ENCODE measurements at places on chromosomes 2 and 18.
A peak's percentile ranks its signal among the peaks of the same experiment; 100 is the strongest.

GRCh38 chr2:211867845-211868451 lies 670.7 kb downstream of the ERBB4 start:
- DNase-seq, result no peak

DNA sequence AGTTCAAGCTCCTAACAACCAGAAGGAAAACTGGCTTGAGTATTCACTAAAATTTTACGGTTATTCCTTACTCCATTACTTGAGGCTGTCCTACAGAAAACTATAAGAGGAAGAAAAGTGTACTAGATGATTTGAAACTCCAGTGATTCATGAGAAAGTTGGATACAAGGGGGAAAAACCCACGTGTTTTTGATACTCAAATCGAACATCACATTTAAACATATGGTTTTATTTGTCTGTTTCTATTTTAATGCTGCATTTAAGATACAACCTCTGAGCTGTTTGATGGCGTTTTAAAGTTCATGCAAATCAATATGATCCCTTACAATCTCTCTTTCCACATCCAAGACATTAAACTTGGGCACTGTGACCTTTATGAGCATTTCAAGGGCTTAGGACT lies 125.1 kb upstream of the LMAN1 start:
- no peak for DNase-seq

GRCh38 chr2:124039032-124039431 lies 13.9 kb downstream of the CNTNAP5 start:
- DNase-seq, result no peak

- DNase-seq, result no peak
These were observed 33.8 kb upstream of the RASGRP3 start for GRCh38 chr2:33442528-33443079.

GRCh38 chr2:238101891-238102841 lies 2.0 kb downstream of the ESPNL start:
- peak; percentile 1 for DNase-seq

- DNase-seq, result no peak
These were observed 42.8 kb upstream of the TPO start for GRCh38 chr2:1370461-1370860.

DNA sequence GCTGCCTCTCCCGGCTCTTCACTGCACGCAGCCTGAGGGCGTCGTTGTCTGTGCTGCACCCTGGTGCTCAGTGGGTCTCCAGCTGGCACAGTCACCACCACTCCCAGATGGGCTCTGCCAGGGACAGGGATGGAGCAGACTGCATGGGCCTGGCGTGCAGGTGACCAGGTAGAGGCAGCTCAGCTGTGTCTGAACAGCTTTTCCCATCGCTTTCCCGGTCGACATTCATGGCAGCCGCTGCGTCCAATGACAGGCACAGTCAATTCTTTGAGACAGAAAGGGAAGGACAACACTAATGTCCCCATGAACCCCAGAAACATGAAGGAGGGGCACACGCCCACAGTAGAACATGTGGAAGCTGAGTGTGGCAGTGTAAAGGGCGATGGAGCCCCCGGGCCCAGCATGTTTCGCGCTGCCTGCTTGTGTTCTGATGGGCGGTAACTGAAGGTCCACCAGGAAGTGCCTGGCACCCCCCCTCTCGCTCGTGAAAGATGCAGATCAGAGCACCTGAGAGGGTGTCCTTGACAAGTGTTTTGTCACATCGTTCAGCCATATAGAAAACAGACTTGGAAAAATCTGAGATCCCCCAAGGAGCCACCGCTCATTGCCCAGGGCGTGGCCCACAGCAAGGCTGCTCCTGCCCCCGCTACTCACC lies 122.4 kb downstream of the NFATC1 start:
- no peak for DNase-seq

DNA sequence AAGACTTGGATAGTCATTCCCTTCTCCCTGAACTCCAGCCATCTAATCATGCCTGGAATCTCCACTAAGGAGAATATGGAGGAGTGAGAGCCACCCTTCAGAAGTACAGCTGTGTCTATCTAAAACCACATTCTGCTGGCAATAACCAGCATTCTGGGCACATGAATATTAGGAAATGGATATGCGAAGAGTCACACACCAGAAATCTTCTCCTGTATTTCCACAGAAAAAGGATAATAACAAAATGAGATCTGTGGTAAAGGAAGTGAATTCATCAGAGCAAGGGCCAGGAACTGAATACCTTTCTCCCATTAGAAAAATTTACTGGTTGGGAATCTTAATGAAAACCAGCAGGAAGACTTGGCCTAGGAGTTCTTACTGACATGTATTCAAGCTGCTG lies 218.8 kb downstream of the SCG2 start:
- no peak for DNase-seq

DNA sequence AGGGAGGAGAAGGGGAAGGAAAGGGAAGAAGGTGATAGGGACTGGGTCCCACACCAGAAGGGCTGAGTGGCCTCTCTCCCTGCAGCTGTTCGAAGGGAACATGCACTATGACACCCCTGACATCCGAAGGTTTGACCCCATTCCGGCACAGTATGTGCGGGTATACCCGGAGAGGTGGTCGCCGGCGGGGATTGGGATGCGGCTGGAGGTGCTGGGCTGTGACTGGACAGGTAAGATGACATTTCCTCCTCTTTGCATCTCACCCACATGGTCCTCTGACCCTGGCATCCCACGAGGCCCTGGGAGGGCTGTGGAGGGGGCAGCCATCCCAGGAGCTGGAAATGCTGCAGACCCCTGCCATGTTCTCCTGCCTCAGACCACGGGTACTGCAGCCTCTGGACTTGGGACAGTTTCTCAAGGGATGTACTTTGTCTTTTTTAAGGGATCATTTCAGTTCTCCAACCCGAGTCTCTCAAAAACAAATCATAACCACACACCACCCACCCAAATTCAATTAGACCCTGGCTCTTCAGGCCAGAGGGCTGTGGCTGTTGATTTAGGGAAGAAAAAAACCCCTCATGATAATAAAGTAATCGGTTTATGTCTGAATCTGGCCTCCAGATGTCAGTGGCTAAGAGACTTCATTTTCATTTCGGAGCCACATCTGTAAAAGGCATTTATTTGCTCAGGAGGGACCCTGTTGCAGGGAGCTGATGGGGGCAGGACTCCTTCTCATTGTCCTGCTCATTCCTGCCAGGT lies 63.5 kb downstream of the NRP2 start:
- DNase-seq, result no peak

GRCh38 chr2:201122276-201122675 lies 6.3 kb downstream of the CFLAR start:
- DNase-seq, result no peak

DNA sequence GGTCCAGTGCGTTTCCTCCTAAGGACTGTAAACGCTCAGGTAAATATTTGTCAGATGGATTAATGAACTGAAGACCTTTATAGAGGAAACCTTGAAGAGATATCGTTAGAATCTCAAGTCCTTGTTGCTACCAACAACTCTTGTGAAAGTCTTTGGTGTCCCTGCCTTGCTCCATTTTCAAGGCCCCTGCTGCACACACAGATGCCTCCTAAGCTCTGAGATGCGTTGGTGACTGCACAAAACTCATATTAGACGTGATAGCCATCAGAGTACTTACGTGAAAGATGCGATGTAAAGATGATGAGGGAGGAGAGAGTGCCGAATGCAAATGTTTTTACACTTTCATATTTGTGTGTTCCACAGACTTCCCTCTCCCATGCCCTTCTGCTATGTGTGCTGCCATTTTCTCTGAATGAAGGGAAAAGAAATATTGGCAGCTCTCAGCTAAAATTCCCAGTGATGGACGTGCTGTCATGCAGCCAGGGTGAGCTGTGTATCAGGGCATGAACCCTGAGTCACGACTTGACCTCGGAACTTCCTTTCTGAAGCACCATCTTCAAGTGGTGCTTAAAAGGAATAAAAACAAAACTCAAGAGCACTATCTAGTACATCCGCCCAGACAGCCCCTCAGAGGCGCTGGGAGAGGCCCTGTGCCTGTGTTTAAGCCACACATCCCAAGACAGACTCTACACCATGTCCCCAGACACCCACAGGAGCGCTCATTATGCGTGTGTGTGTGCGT lies 117.4 kb downstream of the FAM210A start:
- DNase-seq, result no peak

- no peak for DNase-seq
These were observed 640.1 kb downstream of the EPHA4 start for GRCh38 chr2:220932041-220932440.

DNA sequence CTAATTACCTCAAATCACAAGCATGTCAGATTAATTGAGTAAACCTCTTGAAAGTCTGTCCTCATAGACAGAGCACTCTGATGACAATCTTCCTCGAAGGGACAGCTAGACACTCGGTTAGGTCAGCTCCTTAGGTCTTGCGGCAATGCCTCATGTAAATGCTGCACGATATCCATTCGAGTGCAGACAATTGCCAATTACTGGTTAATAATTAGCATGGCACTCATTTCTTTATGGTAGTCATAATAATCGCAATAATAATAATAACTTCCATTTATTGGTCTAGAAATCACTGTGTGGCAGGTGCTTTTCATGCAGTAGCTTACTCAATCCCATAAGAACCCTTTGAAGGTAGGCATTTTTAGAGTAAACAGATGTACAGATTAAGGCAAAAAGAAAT lies 44.7 kb upstream of the DSC1 start:
- no peak for DNase-seq

DNA sequence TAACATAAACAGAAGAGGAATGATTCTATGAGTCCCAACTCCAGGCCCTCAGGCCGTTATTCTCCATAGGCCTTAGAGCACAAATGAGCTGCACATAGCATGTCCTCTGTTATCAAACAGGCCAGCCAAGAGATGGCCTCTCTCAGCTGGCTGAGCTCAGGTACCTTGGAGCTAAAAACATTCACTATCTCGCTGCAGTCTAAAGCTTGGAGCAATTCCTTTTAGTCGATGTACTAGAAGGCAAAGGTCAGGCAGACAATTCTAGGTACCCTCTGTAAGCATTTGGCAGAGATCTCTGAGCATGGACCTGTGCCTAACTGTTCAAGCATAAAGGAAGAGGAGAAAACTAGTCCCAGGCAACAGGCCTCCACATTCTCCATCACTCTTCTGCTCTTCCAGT lies 38.0 kb upstream of the ATL2 start:
- no peak for DNase-seq

GRCh38 chr2:7795778-7796563 lies 878.8 kb downstream of the RNF144A start:
- DNase-seq, result no peak

- DNase-seq, result no peak
These were observed 212.8 kb upstream of the SOX11 start for GRCh38 chr2:5479265-5479928.

GRCh38 chr2:9284521-9285297 lies 78.1 kb downstream of the ASAP2 start:
- no peak for DNase-seq
